Activated T-helper 9 cell treated with anti-CD3 and anti-CD28 coated beads, Interleukin-2, amount 50 U/mL, for 16 hours (primary cell): ENCODE measurements at places on chromosomes 2 and 18.

DNA sequence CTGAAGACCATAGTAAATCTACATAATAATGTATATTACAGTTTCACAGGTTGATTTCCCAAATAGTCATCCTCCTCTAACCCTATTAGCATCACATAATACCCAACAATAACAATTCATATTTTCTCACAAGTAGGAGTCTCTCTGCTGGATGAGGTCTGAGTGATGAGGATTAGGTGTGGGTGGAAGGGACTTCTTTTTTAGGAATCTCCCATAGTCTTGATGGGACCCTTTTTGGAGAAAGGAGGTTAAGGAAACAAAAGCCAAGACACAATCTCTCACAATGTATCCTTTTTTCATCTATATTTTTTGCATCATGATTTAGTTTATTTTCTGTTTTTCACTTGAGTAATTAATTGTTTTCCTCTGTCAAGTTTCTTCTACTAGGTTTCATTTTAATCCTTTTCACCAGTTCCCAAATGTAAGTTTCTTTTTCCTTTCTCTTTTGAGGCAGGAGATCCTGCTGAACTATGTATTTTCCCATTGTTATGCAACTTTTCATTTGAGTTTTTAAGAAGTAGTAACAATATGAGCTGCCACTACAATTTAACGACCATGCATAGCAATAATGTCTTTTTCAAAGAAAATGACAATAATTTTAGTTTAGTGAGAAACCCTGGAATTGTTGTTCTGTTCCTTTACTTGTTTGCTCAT lies 2.5 kb upstream of the IFIH1 start:
- no peak for DNase-seq

DNA sequence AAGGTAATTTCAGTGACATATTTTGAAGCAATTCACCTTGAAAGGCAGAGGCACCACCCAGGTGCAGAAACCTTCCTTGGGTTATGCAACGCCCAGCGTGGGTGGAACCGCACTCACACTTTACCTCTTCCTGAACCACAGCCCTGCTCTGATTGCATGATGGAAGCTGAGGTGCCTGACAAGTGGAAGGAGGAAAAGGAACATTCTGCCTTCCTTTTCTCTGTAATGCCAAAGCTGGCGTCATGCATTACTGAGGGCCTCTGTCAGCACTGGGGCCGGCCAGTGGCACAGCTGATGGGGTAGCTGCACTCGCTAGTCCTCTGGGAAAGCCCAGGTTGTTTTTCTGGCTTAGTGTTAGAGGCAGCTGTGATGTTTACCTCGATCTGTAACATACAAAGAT lies 266.5 kb downstream of the NEDD4L start:
- DNase-seq = no peak

- DNase-seq = no peak
Measured at GRCh38 chr2:219871351-219871750, 243.9 kb downstream of the SLC4A3 start.

DNA sequence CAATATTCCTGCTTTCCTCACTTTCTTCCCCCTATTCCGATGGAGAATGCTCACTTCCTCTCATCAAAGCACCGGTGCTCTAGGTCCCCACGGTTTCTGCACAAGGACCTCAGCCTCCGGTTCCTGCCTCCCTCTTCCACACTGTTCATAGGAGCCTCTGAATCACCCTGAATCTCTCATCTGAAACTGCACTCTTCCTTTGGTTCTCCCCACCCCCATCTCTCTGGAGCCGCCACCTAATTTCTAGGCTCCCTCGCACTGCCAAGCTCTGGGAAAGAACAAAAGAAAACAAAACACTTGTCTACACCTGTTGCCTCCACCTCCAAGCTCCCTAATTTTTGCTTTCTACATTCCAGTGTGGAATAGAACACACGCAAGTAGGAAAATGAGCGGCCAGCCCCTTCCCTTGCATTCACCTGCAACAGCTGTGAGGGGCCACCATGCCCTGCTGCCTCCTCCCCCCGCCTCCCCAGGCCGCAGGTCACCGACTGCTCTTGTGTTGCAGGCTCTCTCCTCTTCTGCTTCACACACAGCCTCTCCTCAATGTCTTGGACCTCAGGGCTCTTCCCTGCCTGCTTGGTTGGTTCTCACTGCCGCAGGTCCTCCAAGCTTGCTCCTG lies 9.6 kb downstream of the FBXO15 start:
- no peak for DNase-seq

DNA sequence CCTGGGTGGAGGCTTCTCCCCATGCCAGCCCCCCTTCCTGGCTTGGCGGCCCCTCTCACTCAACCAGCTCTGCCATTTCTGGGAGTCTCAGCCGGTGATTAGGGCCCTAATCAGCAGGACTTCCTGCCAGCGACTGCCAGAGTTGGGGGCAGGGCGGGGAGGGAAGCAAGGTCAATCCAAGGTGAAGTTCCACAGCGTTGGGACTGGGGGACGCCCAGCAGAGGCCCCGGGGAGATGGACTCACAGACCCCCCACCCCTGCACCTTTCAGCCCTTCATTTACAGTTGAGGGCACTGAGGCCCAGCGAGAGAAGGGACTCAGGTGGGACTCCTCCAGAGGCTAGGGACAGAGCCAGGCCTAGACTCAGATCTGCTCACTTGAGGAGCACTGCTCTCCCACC lies 65.3 kb downstream of the TNS1 start:
- no peak for DNase-seq

DNA sequence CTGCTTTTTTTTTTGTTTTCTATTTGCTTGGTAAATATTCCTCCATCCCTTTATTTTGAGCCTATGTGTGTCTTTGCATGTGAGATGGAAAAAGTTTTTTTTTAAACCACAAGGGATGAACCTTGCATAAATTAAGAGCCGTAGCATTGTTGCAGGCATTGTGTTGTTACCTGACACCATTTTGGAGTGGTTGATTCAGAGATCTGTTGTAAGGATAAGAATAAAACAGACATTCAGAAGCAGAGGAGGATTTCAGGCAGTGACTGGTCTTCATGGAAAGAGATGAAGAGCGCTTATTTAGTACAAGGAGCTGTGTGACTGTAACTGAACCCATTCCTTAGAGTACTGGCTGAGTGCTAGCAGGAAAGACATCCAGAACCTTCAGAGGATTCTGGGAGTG lies 101.2 kb downstream of the LTBP1 start:
- no peak for DNase-seq

- no peak for DNase-seq
Measured at GRCh38 chr18:74242438-74243096, 49.2 kb downstream of the CYB5A start.

DNA sequence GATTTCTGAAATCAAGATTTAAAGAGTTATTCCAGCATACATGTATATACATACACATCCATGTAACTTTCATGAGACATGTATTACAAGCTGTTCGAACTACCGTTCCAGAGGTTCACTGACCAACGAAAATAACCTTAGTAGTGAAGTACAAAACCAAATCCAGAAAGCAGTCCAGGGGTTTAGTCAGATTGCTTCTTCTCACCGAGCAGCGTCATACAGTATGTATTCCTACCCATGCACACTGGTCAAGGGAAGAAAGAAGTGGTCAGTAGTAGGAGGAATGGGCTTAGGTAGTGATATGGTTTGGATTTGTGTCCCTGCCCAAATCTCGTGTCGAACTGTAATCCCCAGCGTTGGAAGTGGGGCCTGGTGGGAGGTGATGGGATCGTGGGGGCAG lies 45.3 kb downstream of the E2F6 start:
- no peak for DNase-seq

DNA sequence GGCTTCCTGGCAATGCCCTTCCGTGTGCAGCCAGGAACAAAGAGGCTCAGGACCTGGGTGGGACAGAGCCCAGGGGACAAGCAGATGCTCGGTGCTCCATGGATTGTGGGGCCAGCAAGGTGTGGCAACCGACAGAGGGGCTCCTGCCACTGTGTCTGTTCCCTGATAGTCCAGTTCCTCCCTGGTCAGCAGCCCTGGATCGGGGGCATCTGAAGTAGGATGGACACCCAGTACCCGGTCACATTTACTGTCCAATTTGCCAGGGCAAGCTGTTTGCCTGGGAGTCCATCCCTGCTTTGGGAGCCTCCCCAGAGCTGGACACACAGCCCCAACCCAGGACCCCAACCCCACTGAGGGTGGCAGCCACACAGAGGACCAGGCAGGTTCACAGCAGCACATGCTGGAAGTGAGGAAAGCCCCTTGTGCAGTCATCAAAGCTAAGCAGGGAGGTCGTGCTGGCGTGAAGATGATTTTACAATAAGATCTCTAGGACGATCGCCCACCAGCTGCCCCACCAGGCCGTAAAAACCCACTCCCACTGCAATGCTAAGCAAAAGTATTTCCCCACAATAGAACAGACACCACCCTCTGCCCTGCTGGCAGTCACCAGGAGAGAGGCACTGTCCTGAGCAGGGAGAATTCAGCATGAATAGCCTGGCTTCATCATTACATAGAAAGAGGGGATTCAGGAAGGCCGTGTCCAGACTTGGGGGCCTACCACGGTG lies 141.7 kb downstream of the NDUFA10 start:
- DNase-seq = no peak

- DNase-seq = no peak
Measured at GRCh38 chr2:34827398-34827797, 1228.3 kb upstream of the FAM98A start.
